GM12891 (cell line): ENCODE measurements at places on chromosomes 7 and 10.

- no peak for DNase-seq
These were observed 214.2 kb downstream of the ANK3 start for GRCh38 chr10:60175441-60175971.

GRCh38 chr7:96314402-96315124, 7.3 kb downstream of the SLC25A13 start:
- DNase-seq = no peak

GRCh38 chr7:19117091-19117869, at the start of gene TWIST1:
Gene TWIST1, minus strand, starts transcription at chr7:19117636. Its CDS starts 315 bp downstream, at chr7:19117321.
- DNase-seq = no peak

DNA sequence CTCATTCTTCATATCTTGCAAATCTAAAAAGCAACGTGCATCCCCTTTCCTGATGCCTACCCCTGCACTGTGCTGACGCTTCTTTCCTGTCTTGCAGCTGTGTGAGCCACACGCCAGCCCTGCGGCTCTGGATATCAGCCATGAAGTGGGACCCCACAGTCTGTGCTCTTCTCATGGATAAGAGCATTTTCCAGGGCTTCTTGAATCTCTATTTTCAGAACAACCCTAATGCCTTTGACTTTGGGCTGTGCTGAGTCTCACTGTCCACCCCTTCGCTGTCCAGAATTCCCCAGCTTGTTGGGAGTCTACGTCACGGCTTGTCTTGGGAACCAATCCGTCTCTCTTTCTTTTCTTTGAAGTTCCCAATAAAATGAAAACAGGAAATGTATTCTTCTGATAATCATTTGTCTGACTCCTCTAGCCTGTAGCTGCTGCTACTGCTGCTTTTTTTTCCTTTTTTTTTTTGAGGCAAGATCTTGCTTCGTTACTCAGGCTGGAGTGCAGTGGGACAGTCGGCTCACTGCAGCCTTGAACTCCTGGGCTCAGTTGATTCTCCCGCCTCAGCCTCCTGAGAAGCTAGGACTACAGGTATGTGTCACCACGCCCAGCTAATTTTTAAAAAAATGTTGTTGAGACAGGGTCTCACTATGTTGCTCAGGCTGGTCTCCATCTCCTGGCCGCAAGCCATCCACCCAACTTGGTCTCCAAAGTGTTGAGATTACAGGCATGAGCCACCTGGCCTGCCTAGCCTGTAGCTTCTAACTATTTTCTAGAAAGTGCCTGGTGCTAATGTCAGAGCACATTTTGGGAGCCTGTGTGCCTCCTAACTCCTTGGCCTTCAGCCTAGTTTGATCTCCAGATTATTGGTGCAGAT, 30.3 kb downstream of the GSTO2 start:
- no peak for DNase-seq

GRCh38 chr7:3073763-3074458, 30.2 kb upstream of the CARD11 start:
- DNase-seq = no peak

- DNase-seq = no peak
These were observed 14.4 kb downstream of the DENND2A start for GRCh38 chr7:140625908-140626868.

- no peak for DNase-seq
These were observed 100.9 kb downstream of the FAS start for GRCh38 chr10:89091496-89091895.

DNA sequence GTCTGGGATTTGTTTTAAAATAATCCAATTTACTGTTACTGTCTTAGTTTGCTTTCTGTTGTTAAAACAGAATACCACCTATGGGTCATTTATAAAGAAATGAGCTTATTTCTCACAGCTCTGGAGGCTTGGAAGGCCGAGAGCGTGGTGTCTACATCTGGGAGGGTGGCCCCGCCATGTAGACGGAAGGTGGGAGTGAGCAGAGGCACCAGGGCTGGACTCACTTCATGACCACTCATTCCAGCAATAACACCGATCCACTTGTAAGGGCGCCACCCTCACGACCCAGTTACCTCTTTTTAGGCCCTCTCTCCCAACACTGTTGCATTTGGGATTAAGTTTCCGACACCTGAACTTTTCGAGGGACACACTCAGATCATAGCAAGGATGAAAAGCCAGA, 36.2 kb upstream of the CFAP46 start:
- no peak for DNase-seq
